ENCODE measurements at places on chromosomes 4 and X.

GRCh38 chrX:139844163-139844562 is 88.7 kb downstream of the ATP11C start:
- DNase-seq, result no peak

DNA sequence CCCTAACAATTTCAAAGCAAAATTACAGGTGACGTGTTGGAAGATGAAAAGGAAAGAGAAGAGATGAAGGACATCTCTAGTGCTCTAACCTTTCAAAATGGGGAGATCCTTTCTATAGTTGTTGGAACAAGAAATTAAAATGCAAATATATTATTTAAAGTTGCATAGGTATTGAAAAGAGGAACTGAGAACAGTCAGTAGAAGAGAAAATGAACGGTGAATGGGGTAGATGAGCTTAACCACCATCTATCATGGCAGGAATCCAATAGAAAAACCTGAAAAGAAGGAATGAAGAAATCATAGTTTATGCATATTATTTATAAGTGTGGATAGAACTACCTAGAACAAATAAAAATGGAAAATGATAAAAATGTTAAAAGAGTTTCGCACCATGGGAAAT is 42.0 kb downstream of the ANXA5 start:
- DNase-seq, result no peak

DNA sequence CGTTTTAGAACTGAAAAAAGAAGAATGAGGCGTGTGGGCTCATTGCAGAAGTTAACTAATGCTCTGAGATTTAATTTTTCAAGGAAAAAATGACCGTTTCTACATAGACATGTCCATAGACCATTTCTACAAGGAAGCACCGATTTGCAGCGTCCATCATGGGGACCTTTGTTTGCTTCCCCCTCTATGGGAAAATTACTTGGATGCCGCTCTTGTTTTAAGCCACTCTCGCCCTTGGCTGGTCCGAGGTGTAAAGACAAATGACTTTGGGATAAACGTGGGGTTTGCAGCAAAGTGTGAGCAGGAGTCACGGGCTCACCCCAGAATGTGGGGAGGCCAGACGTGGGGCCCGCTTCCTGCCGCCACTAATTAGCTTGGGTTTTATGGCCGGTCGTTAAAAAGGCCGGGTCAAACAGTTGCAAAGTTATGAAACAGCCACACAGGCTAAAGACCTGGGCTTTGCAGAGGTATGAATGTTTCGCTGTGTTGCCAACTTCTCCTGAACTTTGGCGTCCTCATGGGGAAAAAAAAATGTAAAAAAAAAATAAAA is 235.9 kb downstream of the SHOX start:
- DNase-seq, result no peak

DNA sequence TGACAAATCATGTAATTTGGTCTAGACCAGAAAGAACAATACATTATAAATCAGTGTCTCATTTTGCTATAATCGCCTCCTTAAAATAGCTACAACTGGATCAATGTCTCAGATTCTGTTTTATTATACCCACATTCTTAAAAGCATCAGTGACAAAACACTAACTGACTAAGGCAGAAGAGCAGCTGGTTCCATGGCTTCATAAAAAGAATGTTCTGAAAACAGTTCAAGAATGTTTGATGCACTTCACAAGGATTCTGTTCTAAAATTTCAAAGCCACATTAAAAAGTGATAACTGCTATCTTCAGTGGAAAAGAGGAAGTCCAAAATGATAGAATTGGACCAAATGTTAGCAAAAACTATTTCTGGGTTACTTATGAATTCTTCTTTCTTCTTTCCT is 69.8 kb downstream of the COL25A1 start:
- DNase-seq, result no peak

DNA sequence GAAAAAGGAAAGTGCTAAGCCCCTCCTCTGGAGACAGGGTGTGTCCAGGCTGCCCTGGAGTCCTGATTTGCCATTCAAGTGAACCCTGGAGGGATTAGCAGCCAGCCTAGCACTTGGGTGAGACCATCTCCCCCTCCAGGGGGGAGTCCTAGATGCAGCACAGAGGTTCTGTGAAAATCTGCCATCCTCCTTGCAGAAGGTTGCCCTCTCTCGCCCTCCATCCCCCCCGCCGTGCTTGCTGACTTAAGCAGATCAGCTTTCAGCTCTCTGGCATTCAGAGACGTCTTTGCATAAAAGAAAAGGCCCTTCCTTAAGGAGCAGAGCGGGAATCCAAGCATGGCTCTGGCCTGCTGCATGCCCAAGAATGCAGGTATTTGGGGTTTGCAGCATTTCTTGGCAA is 102.1 kb upstream of the SCML1 start:
- DNase-seq, result no peak

DNA sequence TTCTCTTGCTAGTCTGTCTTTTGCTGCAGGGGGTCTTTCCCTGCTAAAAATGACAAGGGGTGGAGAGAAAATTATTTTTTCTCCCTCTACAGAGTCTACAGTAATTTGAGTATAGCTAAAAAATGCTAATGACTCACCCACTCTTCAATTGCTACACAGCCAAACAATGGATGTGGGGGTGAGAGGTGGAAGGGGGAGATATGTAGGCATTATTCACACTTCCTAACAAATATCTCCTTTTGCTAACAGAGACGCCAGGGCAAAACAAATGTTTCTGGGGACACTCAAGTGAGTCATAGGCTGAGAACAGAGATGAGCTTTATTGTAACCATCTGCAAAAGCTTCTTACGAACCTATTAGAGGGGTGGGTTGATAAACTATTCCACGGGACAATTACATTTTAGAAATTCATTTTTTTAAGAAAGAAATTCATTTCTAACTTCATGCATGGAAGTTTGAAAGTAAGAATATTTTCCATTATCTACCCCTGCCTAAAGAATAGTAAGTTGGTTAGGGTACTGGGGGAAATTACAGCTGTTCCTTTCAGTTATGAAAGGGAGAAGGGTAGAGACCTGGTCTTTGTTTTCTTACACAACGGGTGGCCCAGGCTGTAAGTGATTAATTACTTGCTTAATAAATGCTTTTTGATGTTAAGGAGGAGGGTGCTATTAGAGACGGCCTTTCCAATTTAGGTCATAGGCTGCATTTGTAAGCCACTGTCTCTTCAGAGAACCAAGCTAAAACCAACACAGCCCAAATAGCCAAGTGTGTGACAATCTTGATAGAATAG is 12.8 kb downstream of the SCD5 start:
- DNase-seq, result no peak

- DNase-seq, result no peak
Observed at GRCh38 chr4:71202705-71203104, 136.1 kb upstream of the SLC4A4 start.

- no peak for DNase-seq
Observed at GRCh38 chr4:25805255-25805860, 57.4 kb downstream of the SEL1L3 start.

GRCh38 chr4:13032936-13033335 is 451.2 kb downstream of the RAB28 start:
- no peak for DNase-seq

DNA sequence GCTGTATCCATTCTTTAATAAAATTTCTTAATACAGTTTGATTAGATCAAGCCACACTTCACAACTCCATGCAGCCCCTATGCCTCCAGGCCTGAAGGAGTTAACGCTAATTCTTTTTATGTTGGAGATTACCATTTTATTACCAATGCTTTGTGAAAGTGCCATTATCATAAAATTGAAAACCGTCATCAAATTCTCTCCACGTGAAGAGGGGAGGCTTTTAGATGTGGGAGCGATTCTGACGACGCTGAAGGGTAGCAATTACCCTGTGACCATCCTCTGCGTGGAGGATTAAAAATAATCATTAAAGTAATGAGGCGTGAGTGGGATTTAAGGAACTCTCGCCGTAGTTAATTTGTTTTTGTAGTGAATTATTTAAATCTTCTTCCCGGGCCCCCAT is 278.8 kb downstream of the CRLF2 start:
- DNase-seq, result no peak
